ENCODE measurements at places on chromosomes 2 and 18.
A peak's percentile ranks its signal among the peaks of the same experiment; 100 is the strongest.

GRCh38 chr2:191721331-191721730, 43.4 kb downstream of the NABP1 start:
- DNase-seq: no peak

DNA sequence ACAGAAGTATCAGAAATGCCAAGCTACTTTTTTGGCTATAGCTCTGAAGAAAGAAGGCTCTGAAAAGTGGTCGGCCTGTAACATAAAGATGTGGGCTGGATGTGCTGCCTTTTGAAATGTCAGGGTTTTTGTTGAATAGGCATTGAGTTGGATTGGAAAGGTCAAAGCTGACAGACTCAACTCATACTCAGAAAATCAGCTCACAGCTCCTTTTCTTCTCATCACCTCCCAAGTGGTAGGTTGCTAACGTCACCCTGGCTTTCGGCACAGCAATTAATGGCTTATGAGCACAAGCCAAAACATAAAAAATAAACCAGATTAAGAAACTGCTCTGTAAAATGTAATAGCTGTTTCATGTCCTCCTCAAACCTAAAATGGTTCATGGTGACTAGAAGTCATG, 68.3 kb downstream of the KCNF1 start:
- no peak for DNase-seq

GRCh38 chr2:44852594-44852993, 88.9 kb upstream of the SIX3 start:
- DNase-seq: no peak

- DNase-seq: no peak
These were observed 28.3 kb upstream of the HPCAL1 start for GRCh38 chr2:10274376-10274775.

DNA sequence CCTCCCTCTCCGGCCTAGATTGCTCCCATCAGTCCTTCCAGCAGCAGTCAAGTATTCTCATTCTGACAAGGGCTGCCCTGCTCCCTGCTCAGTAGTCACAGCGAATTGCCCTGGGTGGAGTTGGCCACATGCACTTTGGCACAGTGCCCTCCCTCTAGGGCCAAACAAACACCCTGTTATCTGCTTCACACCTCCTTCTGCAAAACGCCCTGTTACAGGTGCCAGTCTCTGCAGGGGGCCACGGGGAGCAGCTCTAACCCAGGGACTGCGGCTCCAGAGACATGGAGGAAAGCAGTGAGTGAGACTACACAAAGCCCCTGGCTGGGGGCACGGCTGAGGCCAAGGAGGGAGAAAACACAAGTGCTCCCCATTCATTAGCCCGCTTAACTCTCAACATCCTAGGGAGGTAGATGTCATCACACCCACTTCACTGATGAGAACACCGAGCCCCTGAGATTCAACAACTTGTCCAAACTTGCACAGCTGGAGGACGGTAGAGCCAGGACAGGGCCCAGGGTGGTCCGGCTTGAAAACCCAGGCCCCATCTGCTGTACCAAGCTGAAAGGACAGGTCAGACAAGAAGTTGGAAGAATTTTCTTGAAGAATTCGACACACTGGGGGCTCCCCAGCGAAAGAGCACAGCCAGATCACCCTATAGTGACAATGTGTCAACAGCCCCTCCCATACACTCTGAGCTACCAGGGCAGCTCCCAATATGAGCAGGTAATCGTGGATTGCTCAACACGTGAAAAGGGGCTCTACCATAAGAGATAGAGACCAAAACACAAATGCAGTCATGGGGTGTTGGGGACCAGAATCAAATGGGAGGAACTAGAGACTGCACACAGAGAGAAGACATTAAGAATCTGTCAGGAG, 8.7 kb upstream of the TFCP2L1 start:
- no peak for DNase-seq

GRCh38 chr2:232551250-232551638, 755 bp downstream of the EIF4E2 start:
- DNase-seq: no peak

DNA sequence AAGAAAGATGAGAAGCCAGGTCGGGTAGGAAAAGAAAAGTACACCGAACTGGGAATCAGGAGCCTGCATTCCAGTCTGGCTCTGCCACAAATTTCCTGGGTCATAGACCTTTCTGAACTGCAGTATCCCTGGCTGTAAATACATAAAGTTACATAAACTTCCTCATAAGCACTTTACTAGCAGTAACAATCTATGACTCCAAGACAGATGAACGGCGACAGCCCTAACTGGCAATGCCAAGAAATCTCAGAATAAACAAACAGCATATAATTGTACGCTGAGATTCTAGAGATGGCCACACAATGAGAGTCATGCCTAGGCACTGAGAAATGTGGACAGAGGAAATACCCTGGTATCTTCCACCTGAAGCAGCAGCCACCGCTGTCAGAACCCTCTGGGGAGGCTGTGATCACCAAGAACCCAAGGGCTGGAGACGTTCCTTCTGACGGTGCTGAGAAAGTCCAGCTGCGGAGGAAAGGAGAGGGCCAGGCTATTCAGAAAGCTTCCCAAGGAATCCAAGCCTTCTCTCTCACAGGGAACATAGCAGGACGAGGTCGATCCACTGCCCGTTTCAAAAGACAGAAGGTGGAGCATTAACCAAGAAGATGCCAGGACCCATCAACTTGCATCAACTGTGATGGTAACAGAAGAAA, 89.3 kb upstream of the SLC66A3 start:
- no peak for DNase-seq

- no peak for DNase-seq
These were observed 269.9 kb upstream of the SETBP1 start for GRCh38 chr18:44410740-44411139.

- no peak for DNase-seq
These were observed 265.0 kb upstream of the TRIB2 start for GRCh38 chr2:12451726-12452125.

- no peak for DNase-seq
These were observed 103.5 kb downstream of the TSHZ1 start for GRCh38 chr18:75314117-75314516.

DNA sequence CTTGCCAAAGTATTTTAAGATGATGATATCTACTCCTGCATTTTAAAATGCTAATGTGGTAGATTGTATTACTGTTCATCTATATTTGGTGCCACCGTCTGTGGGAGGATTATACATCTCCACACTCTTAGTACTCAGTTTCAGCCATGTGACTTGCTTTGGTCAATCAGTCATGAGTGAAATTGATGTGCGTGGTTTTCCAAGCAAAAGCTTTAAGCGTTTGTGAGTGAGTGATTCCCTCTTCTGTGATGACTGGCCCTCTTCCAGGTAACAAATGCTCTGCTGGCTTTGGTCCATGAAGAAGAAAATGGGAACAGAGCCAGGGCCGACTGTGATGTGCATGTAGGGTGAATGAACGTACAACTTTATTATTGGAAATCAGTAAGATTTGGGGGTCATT, 330.4 kb downstream of the LPIN1 start:
- peak; percentile 79 for DNase-seq

DNA sequence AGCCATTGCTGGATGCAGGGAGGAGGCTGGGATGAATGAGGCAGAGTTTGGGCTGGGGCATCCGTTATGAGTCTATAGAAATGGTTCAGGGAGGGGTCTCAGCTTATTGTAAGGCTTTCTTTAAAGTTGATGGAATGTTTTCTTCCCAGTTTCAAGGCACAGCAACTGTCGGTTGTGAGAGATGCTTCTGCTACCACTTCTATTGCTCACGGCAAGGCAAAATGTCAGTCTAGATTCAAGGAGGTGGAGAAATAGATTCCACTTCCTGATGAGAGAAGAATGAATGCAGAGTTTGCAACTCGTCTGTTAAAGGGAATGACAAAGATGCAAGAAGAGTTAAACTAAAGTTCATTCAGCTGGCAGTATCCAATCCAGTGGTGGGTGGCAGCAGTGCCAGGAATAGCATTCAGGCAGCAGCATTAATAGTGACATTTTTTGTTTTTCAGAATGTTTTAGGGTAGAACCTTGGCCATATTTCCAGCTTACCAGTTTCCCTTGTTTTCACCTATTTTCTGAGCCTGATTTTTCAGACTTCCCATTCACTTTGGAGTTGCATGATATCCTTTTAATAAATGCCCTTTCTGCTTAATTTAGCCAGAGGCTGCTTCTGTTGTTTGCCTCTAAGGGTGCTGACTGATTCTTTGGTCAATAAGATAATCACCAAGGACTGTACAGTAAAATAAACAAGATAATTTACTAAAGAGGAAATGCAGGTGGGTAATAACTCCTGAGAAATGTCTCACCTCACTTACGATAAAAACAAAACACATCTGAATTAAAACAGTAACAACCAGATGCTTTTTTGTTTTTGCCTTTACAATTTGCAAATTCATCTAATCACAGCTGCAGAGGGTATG, 138.4 kb downstream of the RPIA start:
- no peak for DNase-seq

- no peak for DNase-seq
These were observed 208.2 kb upstream of the EPHA4 start for GRCh38 chr2:221780281-221780688.

DNA sequence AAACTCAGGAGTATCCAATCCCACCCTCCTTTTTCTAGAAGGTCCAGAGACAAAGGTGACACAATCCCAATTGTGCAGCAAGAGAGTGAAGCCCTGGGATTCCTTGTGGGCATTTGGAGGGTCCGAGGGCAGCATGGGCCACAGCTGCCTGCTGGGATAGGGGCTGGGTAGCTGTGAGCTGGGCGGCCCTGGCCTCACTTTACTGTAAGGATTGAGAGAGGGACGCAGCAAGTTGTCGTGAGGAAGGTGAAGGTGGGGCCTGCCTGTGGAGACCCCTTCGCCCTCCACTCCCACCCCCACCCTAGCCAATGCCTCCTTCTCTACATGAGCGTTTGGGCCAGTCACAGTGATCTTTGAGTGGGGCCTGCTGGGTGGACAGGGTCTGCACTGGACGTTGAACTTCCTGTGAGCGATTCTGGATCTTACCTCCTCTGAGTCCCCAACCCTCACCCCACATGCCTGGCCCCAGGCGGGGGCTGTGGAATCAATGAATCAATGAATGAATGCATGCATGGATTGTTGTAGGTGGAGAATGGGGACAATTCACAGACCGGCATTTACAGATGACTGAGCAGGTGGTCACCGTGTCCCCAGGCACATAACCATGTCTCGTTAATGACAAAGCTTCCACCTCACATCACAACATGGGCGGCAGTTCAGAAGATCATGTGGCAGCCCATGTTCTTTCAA, 107.2 kb downstream of the INHBB start:
- DNase-seq: no peak

DNA sequence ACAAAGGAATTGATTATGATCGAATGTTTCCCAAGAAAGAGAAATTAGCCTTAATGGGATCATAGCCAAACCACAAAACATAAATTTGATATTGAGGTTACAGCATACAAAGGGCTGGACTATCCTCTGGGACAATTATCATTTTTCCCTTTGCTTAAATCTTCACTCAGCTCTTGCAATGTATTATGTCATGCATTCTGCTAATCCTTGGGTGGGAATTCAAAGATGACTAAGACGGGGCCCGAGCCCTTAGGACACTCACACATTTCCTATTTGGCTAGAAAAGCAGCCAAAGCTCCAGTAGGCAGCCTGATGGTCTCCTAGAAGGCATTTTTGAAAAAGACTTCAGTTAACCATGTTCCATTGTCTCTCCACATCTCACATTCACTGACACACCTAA, 17.2 kb upstream of the NMI start:
- no peak for DNase-seq

DNA sequence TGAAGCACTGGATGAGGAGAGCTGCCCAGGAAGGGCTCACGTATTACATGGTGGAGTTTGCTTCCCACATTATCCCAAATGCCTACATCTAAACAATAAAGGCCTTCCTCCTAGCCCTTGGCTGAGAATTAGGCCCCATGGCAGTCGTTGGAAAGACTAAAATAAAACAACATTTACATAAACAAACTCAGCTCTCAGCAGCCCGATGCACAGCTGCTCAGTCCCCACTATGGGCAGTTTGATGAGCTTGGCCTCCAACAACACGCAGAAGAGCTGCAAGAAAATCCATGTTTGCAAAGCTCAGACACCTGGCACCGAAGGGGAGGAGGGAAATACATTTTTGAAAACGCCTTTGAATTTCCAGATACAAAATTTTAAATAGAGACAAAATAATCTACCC, 352.4 kb downstream of the EIPR1 start:
- DNase-seq: peak; percentile 88

GRCh38 chr2:220281771-220282170, 654.3 kb downstream of the SLC4A3 start:
- DNase-seq: no peak

Measured in SHP77 treated with DMSO at 0.1 percent for 48 hours (cell line).